ENCODE measurements at places on chromosomes 6 and 20.

GRCh38 chr20:10297684-10298240, 79.1 kb downstream of the SNAP25 start:
- DNase-seq: no peak

- no peak for DNase-seq
Measured at GRCh38 chr6:133355922-133356321, 114.8 kb downstream of the EYA4 start.

GRCh38 chr20:58969439-58969838, 11.6 kb upstream of the NELFCD start:
- no peak for DNase-seq

GRCh38 chr6:71527886-71528285, 239.3 kb downstream of the OGFRL1 start:
- no peak for DNase-seq

GRCh38 chr6:45447005-45447404, 69.3 kb upstream of the SUPT3H start:
- DNase-seq: no peak

- no peak for DNase-seq
Measured at GRCh38 chr6:169420912-169421543, 167.4 kb upstream of the THBS2 start.

DNA sequence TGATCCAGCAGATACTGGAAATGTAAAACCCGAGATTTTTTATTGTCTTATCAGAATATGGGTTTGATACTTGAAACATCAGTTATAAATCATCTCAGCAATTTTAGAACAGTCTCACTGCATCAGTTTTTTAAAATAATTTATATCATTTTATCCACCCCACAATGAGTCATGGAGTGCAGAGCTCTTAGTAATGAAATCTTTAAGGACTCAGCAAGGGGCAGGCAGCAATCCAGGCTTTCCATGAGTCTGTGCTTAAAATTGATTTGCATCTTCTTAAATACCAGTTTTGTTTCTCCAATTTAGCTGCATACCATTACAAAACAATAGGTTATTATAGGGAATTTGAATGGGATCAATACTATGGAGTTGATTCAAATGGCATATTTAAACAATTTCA, 832.3 kb downstream of the C6orf118 start:
- no peak for DNase-seq

GRCh38 chr20:55778796-55779195, 226.5 kb downstream of the CBLN4 start:
- DNase-seq: no peak

GRCh38 chr20:18164356-18164755, 26.7 kb downstream of the KAT14 start:
- DNase-seq: no peak

- DNase-seq: no peak
Measured at GRCh38 chr20:37567671-37568588, 40.3 kb upstream of the BLCAP start.

DNA sequence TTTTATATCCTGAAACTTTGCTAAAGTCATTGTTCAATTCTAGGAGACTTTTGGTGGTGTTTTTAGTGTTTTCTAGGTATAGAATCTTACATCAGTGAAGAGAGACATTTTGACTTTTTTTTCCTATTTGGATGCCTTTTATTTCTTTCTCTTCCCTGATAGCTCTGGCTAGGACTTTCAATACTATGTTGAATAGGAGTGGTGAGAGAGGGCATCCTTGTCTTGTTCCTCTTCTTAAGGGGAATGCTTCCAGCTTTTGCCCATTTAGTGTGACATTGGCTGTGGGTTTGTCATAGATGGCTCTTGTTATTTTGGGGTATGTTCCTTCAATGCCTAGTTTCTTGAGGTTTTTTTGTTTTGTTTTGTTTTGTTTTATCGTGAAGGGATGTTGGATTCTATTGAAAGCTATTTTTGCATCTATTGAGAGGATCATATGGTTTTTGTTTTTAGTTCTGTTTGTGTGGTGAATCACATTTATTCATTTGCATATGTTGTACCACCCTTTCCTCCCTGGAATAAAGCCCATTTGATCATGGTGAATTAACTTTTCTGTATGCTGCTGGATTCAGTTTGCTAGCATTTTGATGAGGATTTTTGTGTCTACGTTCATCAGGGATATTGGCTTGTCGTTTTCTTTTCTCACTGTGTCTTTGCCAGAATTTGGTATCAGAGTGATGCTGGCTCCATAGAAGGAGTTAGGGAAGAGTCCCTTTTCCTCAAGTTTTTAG, 540.1 kb upstream of the FLRT3 start:
- DNase-seq: no peak

GRCh38 chr6:80480421-80481157, 374.1 kb downstream of the BCKDHB start:
- DNase-seq: no peak

DNA sequence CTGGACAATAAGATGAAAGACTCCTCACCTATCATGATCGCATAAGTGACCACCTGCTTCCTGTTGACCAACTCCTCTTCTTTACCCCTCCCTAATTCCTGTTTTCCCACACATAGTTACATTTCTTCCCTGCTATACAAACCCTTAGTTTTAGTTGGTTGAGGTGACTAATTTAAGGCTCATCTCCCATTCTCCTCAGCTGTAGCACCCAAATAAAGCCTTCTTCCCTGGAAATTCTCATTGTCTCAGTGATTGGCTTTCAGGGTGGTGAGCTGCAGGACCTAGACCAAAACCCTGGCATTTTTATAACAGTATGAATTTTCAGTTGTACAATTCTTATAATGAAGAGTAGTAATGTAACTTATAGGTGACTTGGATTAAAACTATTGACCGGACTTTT, 2.1 kb downstream of the FKBP1C start:
- no peak for DNase-seq

GRCh38 chr6:151493161-151493803, 535 bp upstream of the CCDC170 start:
- no peak for DNase-seq

DNA sequence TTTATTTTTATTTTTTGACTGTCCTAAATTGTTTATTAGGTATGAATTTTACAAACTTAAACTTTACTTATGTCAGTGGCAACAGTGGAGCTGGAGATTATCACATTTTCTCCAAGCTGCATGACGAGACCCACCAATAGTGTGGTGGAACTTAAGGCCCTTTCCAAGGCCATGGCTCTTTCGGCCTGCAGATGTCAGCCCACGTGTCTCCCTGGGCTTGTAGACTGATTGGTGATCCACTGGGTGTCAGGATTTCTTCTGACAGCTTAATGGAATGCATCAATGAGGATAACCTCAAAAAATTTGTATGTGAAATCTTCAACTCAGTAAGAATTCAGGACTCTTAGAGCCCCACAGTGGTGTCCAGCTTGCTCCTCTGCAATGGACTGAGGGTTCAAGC, 32.3 kb upstream of the OVOL2 start:
- DNase-seq: no peak

DNA sequence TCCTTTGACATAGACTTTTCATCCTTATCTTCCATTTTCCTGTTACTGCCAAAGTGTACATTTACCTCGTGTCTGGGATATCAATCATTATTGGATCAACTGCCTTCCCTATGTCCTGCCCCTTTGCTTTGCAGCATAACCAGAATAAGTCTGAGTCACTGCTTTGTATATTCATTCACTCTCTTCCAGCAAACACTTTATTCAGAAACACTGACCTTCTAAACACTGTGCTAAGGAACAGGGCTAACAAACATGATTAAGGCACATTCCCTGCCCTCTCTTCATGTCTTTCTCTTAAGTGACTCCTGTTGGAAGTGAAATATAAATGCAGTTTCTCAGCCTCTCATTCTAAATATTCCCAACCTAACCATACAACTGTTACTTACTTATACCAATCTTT, 66.9 kb downstream of the COL19A1 start:
- DNase-seq: no peak

GRCh38 chr20:52993076-52993475, 20.9 kb downstream of the TSHZ2 start:
- no peak for DNase-seq

GRCh38 chr6:25750906-25751305, 3.6 kb upstream of the SLC17A4 start:
- no peak for DNase-seq

- no peak for DNase-seq
Measured at GRCh38 chr6:64553249-64553786, 917.7 kb downstream of the PHF3 start.

GRCh38 chr6:68196645-68197044, 438.4 kb upstream of the ADGRB3 start:
- DNase-seq: no peak

- no peak for DNase-seq
Measured at GRCh38 chr6:44804546-44805159, 417.1 kb downstream of the CDC5L start.

DNA sequence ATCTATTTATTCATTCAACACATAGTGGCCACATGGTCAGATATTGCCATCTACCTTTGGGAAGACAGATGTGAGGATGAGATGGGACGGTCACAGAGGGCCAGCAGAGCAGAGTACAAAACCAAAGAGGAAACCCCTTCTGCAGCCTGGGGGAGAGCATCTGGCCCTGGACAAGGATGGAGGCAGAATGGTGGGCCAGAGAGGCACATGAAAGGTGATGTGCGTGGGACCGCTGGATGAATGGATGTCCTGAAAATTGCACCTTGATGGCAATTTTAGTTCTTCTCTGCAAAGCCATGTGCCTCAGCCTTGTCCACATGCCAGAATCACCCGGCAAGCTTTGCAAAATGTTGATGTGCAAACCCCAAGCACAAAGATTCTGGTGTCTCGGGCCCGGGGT, 77.4 kb upstream of the CD93 start:
- no peak for DNase-seq

DNA sequence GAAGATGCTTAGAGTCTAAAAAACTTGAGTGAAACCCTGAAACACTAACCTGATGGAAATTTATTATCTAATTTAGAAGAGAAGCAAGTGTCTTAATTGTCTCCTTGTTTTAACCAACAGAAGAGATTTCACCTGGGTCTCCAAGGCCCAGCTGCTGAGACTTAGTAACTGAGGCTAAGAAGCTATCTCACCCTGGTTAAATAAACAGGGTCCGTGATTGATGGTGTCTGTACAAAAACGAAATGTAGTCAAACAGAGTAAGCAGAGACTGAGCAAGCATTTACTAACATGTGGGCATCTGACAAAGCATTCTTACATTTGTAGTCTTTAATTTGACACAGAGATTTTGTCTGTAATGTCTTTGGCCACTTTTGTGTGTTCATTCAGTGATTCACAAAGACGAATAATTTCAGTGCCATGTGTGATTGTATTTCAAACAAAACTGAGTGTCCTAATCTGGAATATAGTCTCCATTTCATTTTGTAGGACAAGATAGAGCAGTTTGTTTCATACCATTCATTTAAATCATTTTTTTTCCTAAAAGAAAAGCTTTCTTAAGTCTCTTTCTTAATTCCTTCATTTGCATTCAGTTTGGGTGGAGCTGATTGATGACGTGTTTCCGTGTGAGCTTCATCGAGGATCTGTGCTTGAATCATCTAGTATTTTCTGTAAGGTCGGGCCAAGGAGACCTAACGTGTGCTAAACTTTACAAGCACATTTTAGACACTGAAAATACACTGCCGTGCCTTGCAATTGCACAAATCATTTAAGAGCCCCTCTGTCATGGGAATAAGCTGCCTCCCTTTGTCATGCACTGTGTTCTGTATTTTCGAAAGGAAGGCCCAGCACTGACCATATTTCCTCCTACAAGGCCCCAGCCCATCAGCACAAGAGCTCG, 170.6 kb upstream of the QKI start:
- no peak for DNase-seq

DNA sequence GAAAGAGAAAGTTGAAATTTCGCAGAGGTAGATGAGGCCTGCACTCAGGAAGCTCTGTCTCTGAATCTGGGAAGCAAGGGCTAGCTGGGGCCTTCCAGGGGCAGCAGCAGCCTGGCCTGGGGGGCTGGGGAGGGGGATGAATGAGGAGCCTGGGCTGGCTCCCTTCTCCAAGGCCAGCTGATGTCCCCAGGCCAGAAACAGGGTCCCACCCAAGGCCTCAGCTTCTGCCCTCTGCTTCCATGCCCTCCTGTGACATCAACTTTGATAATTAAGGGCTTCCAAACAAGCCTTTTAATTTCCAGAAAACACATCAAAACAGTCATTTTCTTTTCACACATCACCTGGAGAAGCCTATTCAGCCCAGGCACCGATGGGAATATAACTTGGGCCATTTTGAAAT, 15.4 kb downstream of the TFAP2A start:
- no peak for DNase-seq

DNA sequence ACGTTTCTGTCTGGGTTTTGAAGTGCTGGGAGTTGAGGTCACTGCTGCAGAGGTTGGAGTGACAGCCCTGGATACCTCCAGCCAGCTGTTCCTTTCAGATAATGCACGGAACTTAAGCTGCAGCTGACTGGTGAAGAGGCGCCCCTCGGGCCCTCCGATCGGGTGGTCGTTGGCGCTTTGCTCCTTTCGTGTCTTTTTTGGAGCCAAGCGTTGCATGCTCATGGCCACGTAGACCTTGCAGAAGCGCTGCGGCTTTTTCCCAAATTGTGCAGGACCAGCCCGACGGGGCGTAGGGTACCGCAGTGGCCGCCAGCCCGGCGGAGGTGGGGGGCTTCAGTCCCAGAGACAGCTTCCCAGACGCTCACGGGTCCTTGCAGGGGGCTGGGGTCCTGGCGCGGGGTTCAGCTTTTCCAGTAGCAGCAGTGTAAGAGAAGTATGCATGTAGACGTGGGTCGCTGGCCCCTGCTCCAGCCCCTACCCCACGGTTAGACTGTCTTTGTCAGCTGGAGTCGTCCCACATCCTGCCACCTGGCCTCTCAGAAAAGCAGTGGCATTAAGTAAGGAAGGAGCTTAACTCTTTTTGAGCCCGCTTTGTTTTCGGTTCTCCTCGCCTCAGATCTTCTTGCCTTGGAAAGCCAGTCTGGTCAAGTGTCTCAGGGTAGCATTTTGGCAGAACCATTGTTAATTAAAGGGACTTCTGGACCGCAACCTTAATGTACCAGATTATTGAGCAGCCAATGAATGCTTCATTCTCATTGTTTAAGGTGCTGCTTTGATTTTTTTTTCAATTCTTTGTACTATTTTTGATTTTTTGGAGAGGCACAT, 838 bp downstream of the TNFAIP3 start:
- peak; percentile 63 for DNase-seq

- no peak for DNase-seq
Measured at GRCh38 chr6:18215436-18215835, 48.9 kb downstream of the DEK start.

DNA sequence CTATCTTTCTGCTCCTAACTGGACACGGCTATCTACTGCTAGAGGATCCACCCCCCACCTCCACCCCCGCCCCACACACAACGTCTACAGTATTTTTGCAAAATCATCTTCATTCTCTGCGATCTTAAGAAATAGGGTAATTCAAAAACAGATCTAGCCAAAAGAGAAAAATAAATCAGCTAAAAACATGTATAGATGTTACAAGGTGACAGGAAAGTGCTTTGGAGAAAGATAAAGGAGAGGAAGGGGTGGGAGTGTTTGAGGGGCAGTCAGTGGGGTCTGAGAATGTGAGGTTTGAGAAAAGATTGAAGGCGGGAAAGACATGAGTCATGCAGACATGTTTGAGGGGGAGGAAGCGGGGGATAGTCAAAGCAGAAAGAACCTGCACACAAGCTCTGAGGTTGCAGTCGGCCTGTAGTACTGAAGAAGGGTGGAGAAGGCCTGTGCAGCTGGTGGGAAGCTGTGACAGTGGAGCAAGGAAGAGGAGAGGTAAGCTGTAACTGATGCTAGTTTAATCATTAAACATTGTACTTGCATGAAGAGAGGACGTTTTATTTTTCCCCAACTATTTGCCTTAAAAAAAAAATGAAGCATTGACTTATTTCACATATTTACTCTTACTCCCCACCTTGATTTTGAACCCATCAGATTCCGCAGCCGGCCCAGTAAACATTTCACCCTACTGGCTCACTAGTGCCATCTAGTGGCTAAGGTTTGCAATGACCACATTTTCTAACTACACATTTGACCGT, 332.6 kb downstream of the ADGRB3 start:
- DNase-seq: peak; percentile 13
